ENCODE measurements at places on chromosomes 3 and 15.

DNA sequence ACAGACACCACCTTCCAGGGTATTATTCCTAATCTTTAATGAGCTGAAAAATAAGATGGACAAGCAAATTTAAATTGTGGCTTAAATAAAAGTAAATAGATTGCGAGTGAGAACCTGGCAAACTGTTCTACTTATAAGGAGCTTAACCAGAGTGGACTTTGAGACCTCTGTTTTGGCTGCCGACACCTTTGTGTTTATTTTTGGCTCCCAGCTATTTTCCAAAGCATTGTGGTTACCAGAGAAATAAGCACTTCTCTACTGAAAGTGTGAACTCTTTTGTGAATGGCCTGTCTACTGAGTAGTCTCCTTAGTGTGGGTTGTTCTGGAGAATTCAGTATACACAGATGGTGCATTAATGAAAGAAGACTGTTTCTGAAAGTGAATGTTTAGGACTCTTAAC is 109.4 kb downstream of the ATP8B4 start:
- no peak for DNase-seq

- DNase-seq = no peak
Measured at GRCh38 chr3:21294768-21295167, 456.2 kb downstream of the ZNF385D start.

DNA sequence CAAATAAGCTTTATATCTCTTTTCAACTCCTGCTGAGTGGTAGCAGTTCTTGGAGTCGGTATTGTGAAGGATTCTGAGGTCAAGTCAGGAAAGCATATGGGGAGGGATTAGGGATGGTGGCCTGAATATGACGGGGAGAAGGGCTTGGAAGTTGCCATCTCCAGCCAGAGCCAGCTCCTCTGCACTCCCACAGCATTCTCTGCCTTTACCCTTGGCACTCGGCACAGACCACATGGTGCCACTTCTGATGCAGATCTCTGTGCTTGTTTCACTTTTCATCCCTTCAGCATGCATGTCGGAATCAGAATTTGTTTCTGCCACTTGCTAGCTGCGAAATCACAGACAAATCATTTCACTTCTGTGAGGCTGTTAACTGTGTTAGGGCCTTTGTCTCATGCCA is 52.5 kb downstream of the RAB11A start:
- DNase-seq = no peak

GRCh38 chr15:32825219-32825618 is 107.4 kb downstream of the GREM1 start:
- no peak for DNase-seq

- DNase-seq = no peak
Measured at GRCh38 chr3:181622365-181622764, 89.4 kb upstream of the SOX2 start.
